ENCODE measurements at places on chromosomes 4 and X.
A peak's percentile ranks its signal among the peaks of the same experiment; 100 is the strongest.

GRCh38 chrX:107747596-107748161, 27.9 kb downstream of the TSC22D3 start:
- H3K36me3 ChIP-seq: no peaks in the 10 kb centered on the region
- H3K27ac ChIP-seq: peak overlapping the region; percentile 59

- no peaks in the 10 kb centered on the region for H3K36me3 ChIP-seq
- no peak overlapping the region for H3K4me3 ChIP-seq
- no peaks in the 10 kb centered on the region for H3K27me3 ChIP-seq
- no peak for DNase-seq
These were observed 7.4 kb downstream of the SNCA start for GRCh38 chr4:89829470-89830138.

GRCh38 chrX:132983496-132983895, 25.1 kb upstream of the HS6ST2 start:
- H3K27ac ChIP-seq: no peak overlapping the region
- H3K4me1 ChIP-seq: no peaks in the 10 kb centered on the region
- no peaks in the 10 kb centered on the region for H3K36me3 ChIP-seq
- peaks cover 25% of the 10 kb centered on the region for H3K27me3 ChIP-seq
- DNase-seq: no peak

- DNase-seq: peak; percentile 37
- H3K4me1 ChIP-seq: no peaks in the 10 kb centered on the region
- no peak overlapping the region for H3K4me3 ChIP-seq
- H3K36me3 ChIP-seq: no peaks in the 10 kb centered on the region
These were observed 51.8 kb downstream of the LRP2BP start for GRCh38 chr4:185343726-185344581.

DNA sequence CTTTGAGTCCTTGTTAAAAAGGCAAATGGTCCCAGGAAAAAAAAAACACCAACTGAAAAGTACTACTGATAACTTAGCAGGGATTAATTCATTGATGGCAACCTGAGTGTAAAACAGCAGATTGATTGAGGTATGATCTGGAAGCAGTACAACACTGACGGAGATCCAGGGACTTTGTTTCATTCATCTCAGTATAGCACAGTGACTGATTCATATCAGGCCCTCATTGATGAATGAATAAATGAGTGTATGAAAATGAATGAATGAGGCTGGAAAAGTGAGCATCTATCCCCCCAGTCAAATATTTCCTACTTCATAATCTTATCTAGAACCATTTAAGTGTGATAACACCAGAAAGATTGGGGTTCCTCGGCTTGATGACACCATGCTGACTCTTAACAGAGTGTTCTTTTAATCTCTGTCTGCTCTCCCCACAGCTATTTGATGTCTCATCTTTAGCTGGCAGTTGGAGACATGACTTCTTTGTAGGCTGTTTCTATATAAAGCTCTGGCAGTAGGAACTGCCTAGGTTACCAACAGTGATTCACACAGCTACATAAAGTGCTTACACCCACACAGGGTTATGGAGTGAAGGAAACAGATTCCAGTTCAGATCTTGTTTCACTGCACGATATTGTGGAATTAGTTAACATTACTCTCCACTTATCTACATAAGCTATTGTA, 18.6 kb upstream of the RNF128 start:
- no peaks in the 10 kb centered on the region for H3K36me3 ChIP-seq
- no peak for DNase-seq
- H3K27me3 ChIP-seq: no peaks in the 10 kb centered on the region
- H3K4me1 ChIP-seq: no peaks in the 10 kb centered on the region
- no peak overlapping the region for H3K27ac ChIP-seq
- no peak overlapping the region for H3K4me3 ChIP-seq

- H3K36me3 ChIP-seq: no peaks in the 10 kb centered on the region
- H3K4me1 ChIP-seq: no peaks in the 10 kb centered on the region
- H3K4me3 ChIP-seq: no peak overlapping the region
- no peaks in the 10 kb centered on the region for H3K27me3 ChIP-seq
- H3K27ac ChIP-seq: no peak overlapping the region
- DNase-seq: no peak
These were observed 12.4 kb upstream of the CXCL2 start for GRCh38 chr4:74111306-74111975.
